ENCODE measurements at places on chromosomes 5 and 9.

GRCh38 chr5:373710-374602 is 52.4 kb downstream of the AHRR start:
- peak; percentile 30 for DNase-seq

GRCh38 chr9:21153336-21154017 is 11.8 kb upstream of the IFNW1 start:
- no peak for DNase-seq

- DNase-seq, result no peak
Observed at GRCh38 chr5:133406208-133406976, 205.9 kb downstream of the FSTL4 start.

- DNase-seq, result peak; percentile 25
Observed at GRCh38 chr5:141734501-141735229, 52.6 kb upstream of the ARAP3 start.

GRCh38 chr5:88676637-88677375 is 206.2 kb downstream of the MEF2C start:
- no peak for DNase-seq

DNA sequence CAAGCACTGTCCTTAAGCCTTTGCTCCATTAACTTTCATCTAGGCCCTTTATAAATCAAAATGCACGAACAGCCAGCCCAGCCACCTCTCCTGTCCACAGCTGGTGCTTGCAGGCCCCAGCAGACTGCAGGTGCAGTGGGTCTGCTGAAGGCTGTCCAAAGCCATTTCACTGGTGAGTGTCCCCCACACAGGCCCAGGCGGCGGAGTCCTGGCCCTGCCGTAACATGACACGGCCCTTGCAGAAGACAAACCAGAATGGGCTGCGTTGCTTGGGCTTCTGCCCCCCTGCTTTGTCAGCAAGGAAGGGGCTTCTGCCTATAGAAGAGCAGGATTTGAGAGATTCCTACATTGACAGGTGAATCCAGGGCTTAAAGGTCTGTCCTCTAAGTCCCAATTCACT is 188.6 kb downstream of the NR3C1 start:
- no peak for DNase-seq

DNA sequence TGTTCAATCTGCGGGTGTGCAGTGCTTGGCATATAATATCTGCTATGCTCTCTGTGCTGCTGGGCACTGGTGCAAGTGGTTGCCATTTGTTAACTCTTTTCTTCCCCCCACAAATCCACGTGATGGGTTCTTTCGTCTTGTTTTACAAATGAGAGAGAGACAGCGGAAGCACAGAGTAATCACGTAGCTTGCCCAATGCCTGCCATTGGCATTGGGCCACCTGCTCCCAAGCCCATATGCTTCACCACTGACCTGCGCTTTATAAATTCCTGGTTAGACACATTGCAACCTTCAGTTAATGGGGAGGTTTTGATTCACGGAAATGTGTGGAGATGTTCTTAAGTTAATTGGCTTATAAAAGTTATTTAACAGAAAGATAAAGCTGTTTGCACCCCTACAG is 194.8 kb upstream of the ADAMTS16 start:
- DNase-seq, result no peak

DNA sequence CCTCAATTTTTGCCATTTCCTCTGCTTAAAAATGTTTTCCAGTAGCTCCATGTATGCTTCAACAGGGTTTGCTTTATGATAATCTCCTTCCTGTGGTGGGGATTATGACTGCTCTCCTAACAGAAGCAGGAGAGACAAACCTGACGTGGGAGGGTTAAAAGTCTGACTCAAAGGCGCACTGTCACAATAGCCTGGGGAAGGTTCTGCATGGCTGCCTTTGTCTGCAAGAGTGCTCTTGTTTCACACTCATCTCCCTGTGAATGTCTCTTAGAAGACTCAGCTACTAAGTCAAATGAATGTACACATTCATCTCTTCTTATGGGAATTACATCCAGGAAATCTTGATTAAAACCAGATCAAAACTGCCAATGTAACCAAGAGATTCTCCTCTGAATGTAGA is 90.9 kb upstream of the MTAP start:
- DNase-seq, result no peak

DNA sequence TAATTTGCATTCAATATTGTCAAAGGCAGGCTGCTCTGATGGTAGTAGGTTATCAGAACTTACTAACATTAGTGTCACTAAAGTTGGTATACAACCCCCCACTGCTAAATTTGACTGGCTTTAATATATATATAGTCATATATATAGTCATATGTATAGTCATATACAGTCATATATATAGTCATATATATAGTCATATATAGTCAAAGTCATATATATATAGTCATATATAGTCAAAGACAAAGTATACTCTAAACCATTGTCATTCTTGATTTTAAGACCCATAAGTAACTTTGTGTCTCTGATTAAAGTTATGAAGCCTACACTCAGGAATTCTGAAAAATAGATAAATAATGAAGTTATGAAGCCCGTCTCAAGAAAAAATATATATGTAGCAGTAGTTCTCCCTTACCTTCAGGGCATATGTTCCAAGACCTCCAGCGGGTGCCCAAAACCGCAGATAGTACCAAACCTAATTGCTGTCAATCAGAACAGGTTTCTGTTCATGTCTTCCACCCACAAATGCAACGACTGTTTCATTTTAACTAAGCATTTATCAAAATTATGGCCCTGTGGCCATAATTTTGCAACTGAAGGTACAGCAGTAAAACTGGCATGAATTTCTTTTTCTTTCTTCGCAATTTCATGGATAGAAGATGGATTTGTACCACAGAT is 40.1 kb downstream of the TRPM6 start:
- no peak for DNase-seq

- peak; percentile 36 for DNase-seq
Observed at GRCh38 chr5:113053511-113053995, 77.0 kb downstream of the DCP2 start.

GRCh38 chr9:90860382-90860781 is 58.8 kb downstream of the SYK start:
- no peak for DNase-seq

- DNase-seq, result no peak
Observed at GRCh38 chr9:99870126-99870525, 36.3 kb upstream of the STX17 start.

All from body of pancreas (tissue), 4 donors.